Endothelial cell of umbilical vein (primary cell): ENCODE measurements at places on chromosomes 3 and 15.

GRCh38 chr3:8313560-8314267, 187.9 kb upstream of the LMCD1 start:
- peak; percentile 62 for DNase-seq

DNA sequence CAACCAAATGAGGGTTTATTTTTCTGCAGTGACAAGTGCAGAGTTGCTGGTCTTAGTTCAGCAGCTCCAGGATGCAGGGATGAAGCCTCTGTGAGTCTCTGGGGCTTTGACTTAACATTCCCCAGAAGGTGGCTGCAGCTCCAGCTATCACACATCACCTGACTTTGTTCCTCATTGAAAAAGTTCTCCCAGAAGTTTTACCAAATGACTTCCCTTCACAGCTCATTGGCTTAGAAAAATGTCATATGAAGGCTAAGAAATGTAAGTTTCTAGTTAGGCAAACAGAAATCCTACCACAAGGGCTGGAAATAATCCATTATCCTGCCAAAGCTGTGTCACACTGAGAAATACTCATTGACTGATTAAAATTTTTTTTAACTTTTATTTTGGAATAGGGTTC, 184.9 kb downstream of the MINAR1 start:
- DNase-seq: no peak

GRCh38 chr3:23894254-23895061, 22.3 kb downstream of the NKIRAS1 start:
- DNase-seq: no peak

- DNase-seq: no peak
These were observed 9.0 kb upstream of the UACA start for GRCh38 chr15:70772402-70772801.

DNA sequence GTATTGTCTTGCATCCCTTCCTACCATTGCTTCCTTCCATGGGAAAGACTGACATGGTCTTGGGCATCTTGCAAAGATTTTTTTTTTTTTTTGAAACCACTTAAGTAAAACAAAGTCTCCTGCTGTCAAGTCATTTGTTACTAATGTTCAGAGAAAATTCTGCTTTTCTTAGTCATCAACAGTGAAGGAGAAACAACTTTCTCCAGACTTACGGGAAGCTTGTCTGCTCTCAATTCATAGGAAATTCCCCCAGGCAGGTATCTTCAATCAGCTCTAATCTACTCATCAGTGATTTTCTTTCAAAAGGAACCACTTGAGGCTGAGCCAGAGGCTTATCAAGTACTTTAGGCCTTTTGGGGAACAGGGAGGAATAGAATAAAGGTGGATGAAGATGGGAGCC, 15.9 kb upstream of the DRD3 start:
- no peak for DNase-seq
